ENCODE measurements at places on chromosomes 3 and 15.
A peak's percentile ranks its signal among the peaks of the same experiment; 100 is the strongest.

DNA sequence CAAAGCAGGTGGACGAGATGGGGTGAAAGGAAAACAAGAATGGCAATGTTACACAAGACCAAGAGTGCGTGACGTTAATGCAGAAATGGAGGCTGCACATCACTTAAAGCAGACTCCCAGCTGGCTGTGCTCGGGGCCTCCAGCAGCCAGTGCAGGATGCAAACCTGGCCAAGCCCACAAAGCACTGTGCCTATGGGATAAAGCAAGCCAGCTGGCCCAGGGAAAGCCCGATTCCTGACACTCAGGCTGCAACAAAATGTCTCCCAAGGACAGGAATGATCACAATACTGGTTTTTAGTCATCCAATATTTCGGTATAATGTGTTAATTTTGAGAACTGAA lies 86.2 kb downstream of the SEC22A start:
- DNase-seq, result no peak

GRCh38 chr3:117565777-117566176 lies 856.2 kb downstream of the TUSC7 start:
- DNase-seq, result no peak

- no peak for DNase-seq
Measured at GRCh38 chr3:11120091-11120805, 34.0 kb upstream of the HRH1 start.

GRCh38 chr3:42134867-42135464 lies 43.8 kb downstream of the TRAK1 start:
- DNase-seq, result no peak

- no peak for DNase-seq
Measured at GRCh38 chr3:149018247-149018646, 26.9 kb downstream of the GYG1 start.

DNA sequence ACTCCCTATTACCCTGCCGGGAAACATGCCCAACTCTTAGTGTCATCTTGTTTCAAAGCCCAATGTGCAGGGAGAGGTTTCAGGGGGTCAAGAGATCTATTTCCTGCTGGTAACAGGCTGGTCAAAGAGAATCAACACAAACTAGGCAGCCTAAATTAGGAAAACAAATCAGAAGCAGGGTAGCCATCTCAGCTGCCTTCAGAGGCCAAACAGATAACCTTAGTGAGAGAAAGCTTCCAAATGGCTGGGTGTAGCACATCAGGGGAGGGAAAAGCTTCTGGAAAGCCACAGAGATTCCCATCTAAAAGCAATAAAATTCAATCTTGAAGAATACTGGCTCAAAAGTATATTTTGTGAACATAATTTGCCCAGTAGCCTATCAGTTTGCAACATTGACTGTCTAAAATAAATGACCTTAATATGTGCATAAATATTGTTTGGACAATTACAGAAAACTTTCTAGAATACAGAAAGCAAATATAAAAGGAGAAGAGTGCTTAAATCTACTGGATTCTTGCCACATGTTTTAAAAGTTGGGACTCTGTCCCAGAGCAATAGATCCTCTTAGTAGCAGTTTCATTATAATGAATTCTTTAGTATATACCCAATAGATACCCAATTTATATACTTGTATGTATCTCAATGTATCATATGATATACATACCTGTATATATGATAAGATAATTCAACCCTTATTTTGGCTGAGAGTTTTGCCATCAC lies 371.9 kb upstream of the RARB start:
- DNase-seq, result no peak

GRCh38 chr3:172892158-172892557 lies 141.6 kb downstream of the ECT2 start:
- no peak for DNase-seq

DNA sequence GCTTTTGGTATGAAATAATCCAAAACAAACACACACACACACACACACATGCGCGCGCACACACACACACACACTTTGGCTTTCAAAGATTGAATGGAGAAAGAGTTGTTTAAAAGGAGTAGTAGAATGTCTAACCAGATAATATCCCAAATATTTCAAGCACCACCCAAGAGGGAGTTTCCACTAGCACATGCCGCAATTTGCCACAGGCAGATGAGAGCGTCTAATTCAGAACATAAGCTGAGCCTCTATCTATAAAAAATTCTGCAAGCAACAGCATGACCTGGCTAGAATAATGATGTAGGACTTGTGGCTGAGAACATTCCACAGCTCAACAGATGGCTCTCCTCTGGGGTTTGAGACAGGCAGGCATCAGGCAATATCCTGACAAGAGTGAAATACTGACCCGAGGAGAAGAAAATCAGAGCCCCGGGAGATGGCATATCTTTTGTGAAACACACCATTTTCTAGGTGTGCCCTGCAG lies 302.5 kb upstream of the GADL1 start:
- peak; percentile 65 for DNase-seq

- DNase-seq, result no peak
Measured at GRCh38 chr3:30443756-30444673, 162.4 kb upstream of the TGFBR2 start.

GRCh38 chr3:514192-514591 lies 317.6 kb downstream of the CHL1 start:
- DNase-seq, result no peak

GRCh38 chr15:49692514-49693090 lies 71.8 kb downstream of the DTWD1 start:
- no peak for DNase-seq

GRCh38 chr15:72340366-72340765 lies 20.4 kb upstream of the CELF6 start:
- no peak for DNase-seq

DNA sequence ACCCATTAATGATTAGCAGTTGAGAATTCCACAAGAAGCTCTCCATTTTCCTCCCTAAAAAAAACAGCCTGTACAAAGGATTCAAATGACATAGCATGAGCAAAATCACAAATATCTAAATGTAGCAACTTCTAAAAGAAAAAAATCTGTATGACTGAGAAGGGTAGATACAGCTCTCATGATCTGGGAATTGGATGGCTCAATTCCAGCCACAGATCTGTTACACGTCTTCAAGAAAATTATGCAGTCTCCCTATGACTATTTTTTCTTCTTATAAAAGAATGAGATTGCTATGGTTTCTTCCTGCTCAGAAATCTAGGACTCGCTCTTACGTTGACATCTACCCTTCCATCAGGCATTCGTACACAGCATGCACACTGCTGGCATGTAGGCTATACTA lies 71.5 kb downstream of the PLCH1 start:
- DNase-seq, result no peak

DNA sequence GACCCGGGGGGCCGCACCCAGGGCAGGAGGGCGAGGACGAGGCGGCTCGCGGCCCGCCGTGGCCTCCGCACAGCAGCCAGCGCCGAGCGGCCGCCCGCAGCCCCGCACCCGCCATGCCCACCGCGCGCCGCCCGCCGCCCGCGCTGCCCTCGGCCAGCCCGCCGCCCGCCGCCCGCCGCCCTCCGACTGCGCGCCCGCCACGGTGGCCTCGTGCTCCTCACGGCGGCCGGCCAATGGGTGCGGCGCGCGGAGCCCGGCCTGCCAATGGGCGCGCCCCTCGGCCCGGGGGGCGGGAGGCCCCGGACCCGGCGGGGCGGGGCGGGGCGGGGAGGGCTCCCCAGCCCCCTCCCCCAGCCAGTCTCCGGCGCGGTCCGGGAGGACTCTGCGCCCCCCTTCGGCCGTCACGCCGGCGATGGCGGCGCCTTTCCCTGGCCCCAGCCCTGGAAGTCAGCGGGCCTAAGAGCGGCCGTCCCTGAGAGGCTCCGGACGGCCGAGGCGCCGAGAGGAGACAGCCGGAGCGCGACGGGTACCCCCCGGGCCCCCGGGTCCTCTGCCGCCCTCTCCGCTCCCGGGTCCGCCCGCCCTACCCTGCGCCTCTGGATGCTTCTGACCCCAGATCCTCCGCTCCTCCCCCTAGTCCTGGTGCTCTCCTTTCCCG lies at the start of gene NT5DC2:
TSS of gene NT5DC2 (minus strand) at position 235 of the 658 bp plus-strand sequence. CDS start at position 115, 120 bp downstream.
- DNase-seq, result peak; percentile 80

DNA sequence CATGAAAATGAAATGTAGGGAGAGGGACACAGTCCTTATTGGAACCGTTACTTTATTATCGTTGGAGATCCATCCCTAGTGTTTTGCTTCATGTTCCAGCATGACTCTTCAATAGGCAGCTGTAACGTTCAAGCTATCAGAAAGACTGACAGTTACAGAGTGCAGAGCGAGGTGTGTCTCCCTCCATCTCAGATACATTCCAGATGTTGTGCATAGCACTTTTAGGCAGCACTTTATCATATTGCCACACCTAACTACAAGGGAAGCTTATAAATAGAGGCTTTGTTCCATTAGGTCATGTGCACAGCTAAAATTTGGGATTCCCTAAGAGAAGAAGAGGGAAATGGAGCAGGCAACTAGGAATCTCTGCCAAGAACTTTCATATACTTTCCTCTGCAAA lies 1009.6 kb downstream of the ROBO2 start:
- no peak for DNase-seq

DNA sequence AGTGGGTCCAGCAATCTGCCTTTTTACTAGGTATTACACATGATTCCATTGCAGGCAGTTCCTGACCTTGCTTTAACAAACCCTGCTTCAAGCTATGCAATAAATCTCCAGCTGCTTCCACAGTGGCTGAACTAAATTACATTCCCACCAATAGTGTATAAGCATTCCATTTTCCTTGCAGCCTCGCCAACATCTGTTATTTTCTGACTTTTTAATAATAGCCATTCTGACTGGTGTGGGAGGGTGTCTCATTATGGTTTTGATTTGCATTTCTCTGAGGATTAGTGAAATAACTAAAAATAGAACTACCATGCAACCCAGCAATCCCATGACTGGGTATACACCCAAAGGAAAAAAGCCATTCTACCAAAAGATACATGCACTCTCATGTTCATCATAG lies 36.4 kb upstream of the DNAJC13 start:
- no peak for DNase-seq

GRCh38 chr3:183731611-183732010 lies 34.0 kb downstream of the YEATS2 start:
- no peak for DNase-seq

DNA sequence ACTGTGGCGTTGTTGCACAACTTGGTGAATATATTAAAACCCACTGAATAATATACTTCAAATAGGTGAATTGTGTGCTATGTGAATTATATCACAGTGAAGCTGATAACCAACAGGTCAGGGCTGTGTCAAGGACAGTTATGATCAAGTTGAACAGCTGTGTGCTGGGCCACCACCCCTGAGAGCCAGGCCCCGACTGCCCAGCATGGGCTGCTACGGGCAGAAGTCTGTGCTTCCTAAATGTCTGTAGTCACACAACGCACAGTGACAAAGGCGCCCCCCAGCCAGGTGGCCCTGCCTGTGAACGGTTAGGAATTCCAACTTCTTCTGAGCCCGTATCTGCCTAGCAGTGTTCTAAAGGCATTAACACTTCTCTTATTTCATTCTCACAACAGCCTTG lies 32.8 kb downstream of the TKT start:
- DNase-seq, result peak; percentile 37

- no peak for DNase-seq
Measured at GRCh38 chr3:33704891-33705290, 13.2 kb downstream of the CLASP2 start.

GRCh38 chr3:9301091-9301490 lies 51.6 kb upstream of the SRGAP3 start:
- DNase-seq, result no peak

- DNase-seq, result no peak
Measured at GRCh38 chr15:94370206-94370935, 139.0 kb downstream of the MCTP2 start.

GRCh38 chr3:109863701-109864100 lies 526.4 kb upstream of the DPPA4 start:
- DNase-seq, result no peak

DNA sequence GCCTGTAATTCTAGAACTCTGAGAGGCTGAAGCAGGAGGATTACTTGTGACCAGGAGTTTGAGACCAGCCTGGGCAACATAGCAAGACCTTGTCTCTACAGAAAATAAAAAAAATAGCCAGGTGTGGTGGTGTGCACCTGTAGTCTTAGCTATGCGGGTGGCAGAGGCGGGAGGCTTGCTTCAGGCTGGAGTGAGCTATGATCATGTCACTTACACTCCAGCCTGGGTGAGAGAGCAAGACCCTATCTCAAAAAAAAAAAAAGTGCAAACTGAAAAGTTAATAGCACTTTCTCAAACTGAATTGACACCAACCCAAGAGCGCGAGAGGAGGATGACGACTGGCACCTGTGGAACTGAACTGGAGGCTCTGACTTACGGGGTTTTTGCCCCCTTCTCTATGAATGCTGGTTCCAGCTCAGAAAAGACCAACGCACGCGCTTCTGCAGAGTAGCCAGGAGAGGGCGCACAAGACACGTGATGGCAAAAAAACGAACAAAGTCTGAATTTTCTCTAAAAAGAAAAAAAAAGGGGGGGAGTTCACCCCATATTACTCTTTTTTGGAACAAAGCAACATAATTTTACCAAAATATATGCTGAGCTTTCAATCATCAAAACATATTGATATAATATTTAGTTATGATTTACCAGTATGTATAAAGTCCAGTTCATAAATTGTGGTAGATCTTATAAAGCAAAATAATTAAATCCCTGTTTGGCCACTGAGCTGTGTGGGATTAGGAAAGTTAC lies 23.7 kb downstream of the CFAP92 start:
- peak; percentile 52 for DNase-seq

DNA sequence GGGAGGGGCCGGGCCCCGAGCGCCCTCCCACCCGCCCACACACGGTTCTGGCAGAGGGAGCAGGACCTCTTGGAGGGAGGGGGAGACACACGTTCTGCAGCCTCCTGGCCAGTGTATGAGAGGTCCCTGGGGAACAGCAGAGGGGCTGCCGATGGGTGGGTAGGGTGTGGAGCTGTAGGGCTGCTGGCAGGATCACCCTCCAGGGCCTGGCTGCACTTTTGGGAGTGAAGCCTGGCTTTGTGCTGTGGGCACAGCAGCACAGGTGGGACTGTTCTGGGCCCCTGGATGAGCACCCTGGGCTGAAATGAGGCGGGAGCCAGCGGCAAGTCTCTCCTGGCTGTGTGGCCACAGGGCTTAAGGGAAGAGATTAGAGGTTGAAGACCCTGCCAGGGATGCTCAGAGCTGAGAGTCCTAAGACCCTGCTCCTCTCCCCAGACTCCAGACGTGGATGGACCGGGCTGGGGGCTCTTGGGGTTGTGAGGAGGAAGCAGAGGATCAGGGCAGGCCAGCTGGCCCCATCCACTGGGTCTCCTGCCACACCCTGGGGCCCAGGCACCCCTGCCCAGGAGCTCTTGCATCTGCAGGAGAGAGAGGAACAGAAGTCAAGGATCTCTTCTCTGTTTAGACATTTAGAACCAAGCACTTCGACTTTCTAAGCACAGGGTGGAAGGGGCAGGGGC lies 45.2 kb downstream of the RGMA start:
- DNase-seq, result peak; percentile 30

GRCh38 chr15:90529371-90530249 lies at the start of gene CRTC3:
Gene CRTC3 (plus strand): TSS chr15:90529923. CDS start chr15:90530072, 149 bp downstream.
- DNase-seq, result peak; percentile 74

GRCh38 chr15:40846841-40847222 lies 3.0 kb downstream of the SPINT1 start:
- no peak for DNase-seq

- DNase-seq, result no peak
Measured at GRCh38 chr15:83012076-83012426, 612 bp upstream of the C15orf40 start.

Data from Right ventricle myocardium superior (tissue), 1 donor.